ENCODE measurements at places on chromosomes 11 and 22.

- no peak for DNase-seq
Measured at GRCh38 chr11:75823946-75824345, 8.9 kb downstream of the UVRAG start.

GRCh38 chr11:120186456-120186773 lies 24.4 kb upstream of the OAF start:
- no peak for DNase-seq

DNA sequence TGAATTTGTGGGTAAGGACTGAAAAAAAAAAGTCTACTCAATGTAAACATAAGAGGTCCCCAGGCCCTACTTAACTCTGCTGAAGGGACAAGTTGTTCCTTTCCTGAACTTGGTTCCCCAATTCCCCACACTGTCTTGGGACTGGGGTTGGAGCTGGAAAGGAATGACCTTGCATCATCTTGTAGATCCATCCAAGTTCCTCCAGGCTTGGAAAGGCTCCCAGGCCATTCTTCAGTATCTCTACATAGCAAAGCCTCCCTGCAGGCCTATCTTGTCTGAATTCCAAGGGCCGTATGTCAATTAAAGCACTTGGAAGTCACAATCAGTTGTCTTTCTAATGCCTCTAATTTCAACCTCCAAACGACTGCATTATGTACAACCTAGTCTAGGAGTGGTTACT lies 361.2 kb downstream of the TMEM135 start:
- no peak for DNase-seq

DNA sequence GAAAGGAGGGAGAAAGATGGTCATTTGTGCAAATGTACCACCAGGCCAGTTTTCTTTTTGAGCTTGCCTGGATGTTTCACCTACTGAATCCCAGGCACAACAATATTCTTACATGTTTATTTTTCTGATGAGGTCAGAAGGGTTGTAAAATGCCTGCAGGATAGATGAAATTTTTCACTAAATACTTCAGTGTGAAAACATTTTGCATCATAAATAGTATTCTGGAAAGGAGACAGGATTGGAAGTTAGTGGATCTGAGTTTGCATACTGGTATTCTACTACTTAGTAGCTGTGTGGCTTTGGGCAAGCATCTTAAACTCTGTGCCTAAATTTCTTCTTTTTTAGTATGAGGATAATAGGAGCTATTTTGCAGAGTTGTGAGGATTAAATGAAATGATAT lies 24.8 kb downstream of the RNF169 start:
- DNase-seq = no peak

DNA sequence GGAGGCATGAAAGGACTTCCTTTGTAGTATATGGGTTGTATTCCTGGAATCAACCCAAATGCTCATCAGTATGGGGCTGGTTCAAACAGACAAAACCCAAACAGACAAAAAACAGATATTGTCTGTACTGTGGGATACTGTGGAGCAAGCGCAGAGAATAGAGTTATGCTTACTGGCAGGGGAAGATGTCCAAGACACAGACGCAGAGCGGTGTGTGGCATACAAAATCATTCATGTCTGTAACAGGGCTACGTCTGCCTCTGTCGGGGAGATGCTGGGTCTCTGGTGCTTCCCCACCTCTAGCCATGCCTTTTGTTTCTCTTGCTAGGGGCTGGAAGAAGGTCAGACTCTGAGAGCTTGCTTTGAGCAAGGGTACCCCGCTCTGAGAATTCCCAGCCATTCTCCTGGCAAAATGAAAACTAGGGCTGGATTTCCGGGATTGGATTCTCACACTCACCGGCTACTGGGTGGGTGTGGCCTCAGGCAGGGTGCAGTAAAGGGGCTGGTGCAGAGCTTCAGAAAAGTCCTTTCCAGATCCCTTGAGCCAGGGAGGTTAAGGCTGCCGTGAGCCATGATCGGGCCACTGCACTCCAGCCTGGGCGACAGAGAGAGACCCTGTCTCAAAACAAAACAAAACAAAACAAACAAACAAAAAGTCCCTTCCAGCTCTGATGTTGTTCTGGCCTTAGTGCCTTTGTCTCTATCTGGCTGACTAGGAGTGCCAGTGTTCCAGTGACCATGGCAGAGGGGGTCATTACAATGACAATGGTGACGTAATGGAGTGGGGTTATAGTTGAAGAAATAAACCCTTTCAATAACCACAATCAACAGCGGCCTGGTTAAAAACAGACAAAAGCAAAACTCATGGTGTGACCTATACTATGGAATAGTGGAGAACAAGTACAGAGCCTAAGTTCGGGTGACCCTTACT lies 2.9 kb upstream of the ABCC8 start:
- DNase-seq = peak; percentile 54

DNA sequence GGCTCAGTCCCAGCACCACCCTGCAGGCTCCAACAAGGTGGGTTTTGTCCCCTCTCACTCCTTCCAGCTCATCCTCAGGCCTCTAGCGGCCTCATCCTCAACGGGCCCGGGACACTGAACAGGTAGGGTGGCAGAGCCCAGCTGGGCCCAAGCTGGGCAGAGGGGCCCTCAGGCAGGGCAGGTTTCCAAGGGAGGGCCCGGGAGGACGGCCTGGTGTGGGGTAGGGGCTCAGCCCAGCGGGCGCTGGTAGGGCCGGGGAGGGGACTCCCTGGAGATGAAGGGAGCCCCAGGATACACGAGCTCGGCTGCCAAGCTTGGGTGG lies 2.5 kb upstream of the IFITM10 start:
- no peak for DNase-seq

- DNase-seq = no peak
Measured at GRCh38 chr22:37467391-37467955, 18.7 kb downstream of the MFNG start.

- no peak for DNase-seq
Measured at GRCh38 chr22:50053861-50054260, 4.2 kb downstream of the TTLL8 start.

DNA sequence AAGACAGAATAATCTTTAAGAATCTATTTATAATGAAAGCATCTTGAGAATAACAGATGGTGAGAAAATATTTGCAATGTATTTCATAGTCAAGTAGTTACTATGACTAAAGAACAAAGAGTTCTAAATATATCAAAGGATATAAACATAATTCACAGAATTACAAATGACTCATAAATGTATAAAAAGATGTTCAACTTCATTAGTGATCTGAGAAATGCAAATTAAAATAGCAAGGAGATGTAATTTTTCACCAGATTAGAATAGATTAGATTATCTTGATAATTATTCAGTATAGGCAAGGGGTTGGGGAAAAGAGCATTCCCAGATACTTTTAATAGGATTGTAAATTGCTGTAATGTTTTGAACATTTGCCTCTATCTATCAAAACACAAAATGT lies 30.1 kb upstream of the PAMR1 start:
- no peak for DNase-seq

DNA sequence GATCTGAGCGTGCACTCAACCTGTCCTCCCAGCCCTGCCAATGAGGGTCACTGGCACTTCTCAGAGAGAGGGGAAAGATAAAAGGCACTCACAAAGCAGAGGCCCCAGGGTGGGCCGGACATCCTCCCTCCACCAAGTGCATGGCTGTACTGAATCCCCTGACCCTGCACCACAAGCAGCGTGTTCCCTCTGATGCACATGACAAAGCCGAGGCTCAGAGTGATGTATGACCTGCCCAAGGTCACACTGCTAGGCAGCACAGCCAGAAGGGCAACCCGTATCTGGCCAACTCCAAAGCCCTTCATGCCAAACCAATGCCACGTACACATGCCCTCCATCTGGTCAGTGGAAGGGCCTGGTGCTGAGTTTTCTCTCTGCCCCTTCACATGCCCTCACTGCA lies 22.1 kb downstream of the SPATA19 start:
- DNase-seq = no peak

DNA sequence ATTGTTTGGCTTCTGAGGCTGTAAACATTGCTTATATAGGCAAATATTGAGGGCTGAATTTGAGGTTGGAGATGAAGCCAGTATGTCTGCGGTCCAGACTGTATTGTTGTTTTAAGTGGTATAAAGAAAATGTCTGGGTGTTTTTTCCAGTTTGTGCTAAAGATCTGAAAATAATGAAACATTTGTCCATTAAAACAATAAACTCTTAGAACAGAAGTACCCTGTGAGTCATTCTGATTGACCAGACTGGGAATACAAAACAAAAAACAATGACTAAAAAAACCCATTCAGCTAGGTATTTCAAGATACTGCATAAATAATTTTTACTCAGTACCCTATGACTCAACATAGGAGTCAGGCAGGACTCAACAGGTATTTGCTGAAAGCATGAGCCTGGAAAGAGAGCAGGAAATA lies 20.4 kb downstream of the ALKBH8 start:
- DNase-seq = no peak

GRCh38 chr11:10798330-10798928 lies 10.3 kb downstream of the EIF4G2 start:
- no peak for DNase-seq

DNA sequence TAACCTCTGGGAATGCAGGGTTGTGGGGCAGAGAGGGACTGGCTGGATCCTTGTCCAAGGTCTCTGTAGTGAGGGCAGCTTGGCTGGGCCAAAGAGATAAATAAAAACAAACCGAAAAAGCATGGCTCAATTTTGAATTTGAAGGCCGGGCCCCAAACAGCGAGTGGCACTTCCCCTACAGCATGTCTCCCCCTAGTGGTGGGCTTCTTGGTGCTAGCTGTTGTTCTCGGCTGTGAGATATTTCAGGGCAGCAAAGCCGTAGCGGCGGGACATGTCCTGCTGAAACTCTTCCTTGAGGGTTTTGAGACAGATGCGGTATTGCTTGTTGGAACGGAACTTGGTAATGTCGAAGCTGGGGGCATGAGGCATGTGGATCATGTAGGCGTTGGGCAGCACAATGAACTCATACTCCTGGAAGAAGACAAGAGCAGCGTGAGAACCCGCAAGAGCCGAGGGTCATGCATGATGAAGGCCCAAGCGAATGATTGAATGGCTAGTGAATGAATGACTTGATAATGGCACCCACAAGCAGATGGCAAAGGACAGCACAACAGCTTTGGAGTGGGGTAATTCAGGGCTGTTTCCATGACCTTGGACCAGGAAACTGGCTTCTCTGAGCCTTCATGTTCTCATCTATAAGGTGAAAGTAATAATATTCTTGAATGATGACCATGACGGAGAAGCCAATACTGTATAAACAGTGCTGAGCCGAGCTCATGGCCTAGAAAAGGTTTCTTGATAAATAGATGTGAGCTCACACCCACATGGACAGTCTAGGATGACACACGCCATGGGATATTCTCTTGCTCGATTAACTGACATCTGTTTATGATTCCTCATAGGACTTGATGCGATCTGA lies 216.3 kb upstream of the SYN3 start:
- no peak for DNase-seq

DNA sequence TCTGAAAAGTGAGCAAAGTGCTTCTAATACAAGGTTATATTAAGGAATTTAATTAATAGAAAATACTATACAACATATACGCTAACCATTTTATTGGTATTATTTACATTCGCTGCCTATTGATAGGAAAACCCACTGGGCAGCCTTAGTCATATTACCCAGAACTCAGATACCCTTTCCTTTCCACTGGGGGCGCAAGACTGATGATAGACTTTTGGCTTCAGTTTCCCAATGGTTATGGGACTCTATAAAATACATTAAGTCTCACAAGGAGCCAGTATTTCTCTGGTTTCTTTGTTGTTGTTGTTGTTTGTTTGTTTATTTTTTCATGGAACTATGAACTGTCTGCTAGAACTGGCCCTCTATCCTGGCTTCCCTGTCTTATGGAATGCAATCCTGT lies 471.1 kb upstream of the KIRREL3 start:
- DNase-seq = no peak

DNA sequence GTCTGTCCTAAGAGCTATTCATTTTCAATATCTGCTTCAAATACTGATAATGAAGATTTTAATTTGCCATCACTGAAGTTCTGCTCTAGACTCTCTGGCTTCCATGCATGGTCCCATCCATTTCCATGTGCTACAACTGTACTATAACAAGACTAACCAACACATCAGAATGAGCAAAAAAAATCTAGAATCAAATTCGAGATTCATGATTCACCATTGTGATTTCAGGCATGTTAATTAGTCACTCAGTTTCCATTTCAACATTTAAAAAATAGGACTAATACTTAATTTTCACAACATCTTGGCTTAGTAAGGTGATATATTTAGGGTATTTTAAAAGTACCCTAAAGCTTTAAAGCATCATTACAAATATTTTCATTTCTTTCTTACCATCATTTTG lies 22.8 kb downstream of the PICALM start:
- DNase-seq = no peak

DNA sequence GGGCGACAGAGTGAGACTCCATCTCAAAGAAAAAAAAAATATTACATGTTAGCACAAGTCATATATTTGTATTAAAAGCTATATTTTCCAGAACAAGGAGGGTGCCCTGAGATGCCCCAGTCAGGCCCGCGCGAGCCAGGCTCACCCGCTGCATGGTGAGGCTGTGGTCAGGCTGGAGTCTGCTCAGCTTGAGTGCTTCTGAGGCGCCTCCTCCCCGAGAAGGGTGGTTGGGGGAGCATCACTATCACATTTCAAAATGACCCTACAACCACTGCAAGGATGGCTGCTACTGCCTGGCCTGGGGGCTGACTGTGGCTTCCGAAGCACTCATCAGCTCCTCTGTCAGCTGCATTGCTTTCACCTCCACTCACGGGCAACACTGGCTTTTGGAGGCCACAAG lies 77.1 kb downstream of the SCUBE1 start:
- no peak for DNase-seq

GRCh38 chr11:60936467-60937143 lies 12.3 kb downstream of the TMEM132A start:
- DNase-seq = no peak

- DNase-seq = no peak
Measured at GRCh38 chr22:40519284-40519947, 117.1 kb downstream of the MRTFA start.

DNA sequence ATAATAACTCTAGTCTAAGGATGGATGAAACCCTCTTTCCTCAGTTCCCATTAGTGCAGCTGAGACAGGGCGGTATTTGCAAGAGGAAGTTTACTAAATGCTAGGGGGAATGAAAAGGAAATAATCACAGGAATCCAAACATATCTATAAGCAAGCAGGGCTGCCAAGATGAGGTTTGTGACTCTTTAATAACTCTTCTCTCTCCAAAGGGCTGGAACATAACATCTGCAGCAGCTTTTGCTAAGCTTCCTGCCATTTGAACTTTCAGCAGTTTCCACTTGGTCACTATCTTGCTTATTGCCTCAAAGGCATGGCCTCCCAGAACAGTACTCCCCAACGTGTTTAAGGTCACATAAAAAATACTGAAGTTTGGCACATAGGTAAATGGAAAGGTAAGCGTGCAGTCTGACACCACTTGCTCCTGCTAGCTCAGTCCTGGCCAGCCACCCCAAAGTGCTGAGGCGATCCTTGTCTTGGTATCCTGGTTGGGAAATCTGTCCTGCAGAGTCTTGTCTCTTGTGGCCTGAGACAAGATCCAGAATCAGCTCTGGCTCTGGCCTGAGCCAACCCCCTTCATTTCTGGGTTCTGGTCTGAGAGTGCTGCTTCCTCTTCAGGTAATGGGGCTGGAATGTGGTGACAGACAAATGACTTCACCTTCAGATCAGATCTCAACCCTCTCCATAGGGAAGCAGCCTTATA lies 81.8 kb downstream of the KCNC1 start:
- no peak for DNase-seq

GRCh38 chr11:4465407-4465806 lies 16.3 kb downstream of the OR52K2 start:
- no peak for DNase-seq

GRCh38 chr11:68275721-68276507 lies 4.1 kb upstream of the C11orf24 start:
- no peak for DNase-seq

Measured in COR-L47 (cell line).